IPS DF 19.7 (cell line): ENCODE measurements at places on chromosomes 16 and 17.

GRCh38 chr16:88697116-88697830 lies 8.9 kb downstream of the RNF166 start:
- no peak for DNase-seq

- no peak for DNase-seq
These were observed 10.5 kb downstream of the FAM234A start for GRCh38 chr16:245105-245504.

DNA sequence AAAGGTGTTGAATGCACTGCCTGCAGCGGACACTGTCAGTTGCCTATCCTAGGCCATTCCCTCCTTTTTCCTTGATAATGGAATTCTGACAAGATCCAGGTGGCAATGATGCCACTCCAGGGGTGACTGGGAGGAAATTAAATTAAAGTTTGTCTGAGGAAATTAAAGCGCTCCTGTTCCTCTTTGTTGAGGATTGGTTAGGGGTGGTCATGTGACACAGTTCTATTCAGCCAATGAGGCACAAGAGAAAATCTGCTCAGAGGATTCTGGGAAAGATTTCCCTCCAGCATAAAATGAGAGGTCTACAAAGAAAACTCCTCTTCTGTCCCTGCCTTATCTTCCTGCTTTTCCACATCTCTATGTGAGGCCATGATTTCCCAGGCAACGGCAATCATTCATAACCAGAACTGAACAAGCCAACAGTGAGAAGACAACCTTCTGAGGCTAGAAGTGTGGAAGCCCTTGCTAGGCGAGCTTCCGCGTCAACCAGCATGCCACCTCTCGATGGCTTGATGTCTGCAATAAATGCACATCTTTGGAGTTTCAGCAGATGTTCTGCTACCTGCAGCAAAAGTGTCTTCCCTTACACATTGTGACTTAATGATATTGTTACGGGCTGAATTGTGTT lies 5.6 kb upstream of the BCO1 start:
- DNase-seq = no peak

DNA sequence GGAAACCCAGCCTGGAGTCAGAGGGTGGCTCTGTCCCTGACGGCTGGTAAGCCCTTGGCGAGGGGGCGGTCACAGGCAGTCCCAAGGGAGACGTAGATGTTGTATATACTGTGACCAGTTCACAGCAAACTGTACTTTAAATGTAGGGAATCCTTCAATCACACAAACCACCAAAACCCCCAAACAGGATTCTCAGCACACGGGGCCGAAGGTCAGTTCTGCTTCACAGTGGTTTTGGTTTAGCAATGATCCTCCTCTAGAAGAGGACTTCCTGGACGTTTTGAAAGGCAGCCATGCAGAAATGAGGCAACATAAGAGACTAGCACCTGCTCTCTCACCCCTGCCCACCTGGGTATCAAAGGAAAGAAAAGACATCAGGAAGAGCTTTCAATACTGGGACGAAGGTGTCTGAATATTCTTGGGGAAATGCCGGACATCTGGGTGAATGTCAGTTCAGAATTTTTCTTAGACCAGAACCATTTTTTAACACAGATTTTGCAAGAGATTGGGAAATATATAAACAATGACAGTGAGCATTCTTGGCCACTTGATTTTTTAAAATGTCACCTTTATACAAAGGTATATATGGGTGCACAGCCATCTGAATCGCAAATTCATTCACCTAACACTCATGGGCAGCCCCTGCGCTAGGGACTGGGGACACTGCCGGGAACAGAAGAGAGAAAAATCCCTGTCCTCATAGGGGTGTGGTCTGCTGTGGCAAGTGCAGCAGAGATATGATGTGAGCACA lies 74.2 kb downstream of the CRISPLD2 start:
- no peak for DNase-seq

- no peak for DNase-seq
These were observed 579.3 kb upstream of the CDH8 start for GRCh38 chr16:62615526-62615925.

- DNase-seq = no peak
These were observed 261.1 kb downstream of the C16orf95 start for GRCh38 chr16:87056083-87056482.

GRCh38 chr16:52398491-52398960 lies 148.4 kb downstream of the TOX3 start:
- DNase-seq = no peak

- no peak for DNase-seq
These were observed 218.7 kb downstream of the GSG1L start for GRCh38 chr16:27844826-27845225.

DNA sequence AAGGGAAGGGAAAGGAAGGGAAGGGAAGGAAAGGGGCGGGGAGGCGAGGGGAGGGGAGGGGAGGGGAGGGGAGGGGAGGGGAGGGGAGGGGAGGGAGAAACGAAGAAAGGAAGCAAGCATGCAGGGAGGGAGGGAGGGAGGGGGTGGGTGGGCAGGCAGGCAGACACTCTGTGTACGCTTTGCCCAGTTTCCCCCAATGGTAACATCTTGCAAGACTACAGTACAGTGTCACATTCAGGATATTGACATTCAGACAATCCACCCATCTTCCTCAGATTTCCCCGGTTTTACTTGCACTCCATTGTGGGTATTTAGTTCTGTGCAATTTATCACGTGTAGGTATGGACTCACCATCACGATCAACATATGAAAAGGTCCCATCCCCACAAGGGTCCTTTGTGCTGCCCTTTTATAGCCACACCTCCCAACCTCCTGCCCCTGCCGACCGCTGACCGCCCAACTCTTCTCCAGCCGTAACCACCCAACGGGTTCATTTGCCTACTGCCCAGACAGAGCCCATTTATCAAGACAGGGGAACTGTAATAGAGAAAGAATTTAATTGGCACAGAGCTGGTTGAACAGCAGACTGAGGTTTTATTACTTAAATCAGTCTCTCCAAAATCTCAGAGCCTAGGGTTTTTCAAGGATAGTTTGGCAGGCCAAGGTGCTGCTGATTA lies 91.4 kb upstream of the FA2H start:
- DNase-seq = peak; percentile 60

- DNase-seq = no peak
These were observed 13.4 kb downstream of the CSF3 start for GRCh38 chr17:40028595-40028994.

GRCh38 chr17:63293323-63294075 lies 152.6 kb downstream of the CYB561 start:
- no peak for DNase-seq

GRCh38 chr17:74579900-74580299 lies 12.2 kb downstream of the CD300LD start:
- DNase-seq = no peak

DNA sequence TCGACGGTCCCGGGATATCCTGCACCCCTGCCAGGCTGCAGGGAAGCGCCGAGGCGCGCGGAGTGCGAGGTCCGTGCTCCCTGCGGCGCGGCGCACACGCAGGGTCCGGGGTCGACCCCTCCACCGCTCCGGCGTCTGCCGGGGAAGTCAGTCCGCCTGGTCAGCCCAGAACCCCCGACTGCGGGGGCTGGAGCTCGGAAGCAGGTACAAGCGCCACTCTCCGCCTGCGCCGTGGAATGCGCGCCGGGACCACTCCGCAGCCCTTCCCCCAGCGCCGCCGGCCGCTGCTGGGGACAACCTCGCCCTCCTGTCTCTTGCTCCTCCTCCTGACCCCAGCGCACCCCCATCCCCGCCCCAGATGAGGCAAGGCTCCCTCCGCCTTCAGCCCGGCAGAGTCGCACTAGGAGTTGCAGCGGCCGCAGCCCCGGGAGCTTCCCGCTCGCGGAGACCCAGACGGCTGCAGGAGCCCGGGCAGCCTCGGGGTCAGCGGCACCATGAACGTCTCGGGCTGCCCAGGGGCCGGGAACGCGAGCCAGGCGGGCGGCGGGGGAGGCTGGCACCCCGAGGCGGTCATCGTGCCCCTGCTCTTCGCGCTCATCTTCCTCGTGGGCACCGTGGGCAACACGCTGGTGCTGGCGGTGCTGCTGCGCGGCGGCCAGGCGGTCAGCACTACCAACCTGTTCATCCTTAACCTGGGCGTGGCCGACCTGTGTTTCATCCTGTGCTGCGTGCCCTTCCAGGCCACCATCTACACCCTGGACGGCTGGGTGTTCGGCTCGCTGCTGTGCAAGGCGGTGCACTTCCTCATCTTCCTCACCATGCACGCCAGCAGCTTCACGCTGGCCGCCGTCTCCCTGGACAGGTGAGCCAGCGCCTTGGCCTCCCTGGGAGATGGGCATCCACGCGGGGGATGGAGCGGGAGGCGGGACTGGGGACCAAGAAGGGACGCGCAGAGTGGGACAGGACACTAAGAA lies at the start of gene GALR2:
Gene GALR2 (plus strand): TSS at position 392 of the 974 bp plus-strand sequence. CDS start 103 bp downstream, at position 495.
- DNase-seq = no peak

- no peak for DNase-seq
These were observed 68.0 kb upstream of the CBX4 start for GRCh38 chr17:79907217-79907715.

GRCh38 chr16:66976746-66977145 lies 11.6 kb upstream of the CES4A start:
- DNase-seq = no peak

DNA sequence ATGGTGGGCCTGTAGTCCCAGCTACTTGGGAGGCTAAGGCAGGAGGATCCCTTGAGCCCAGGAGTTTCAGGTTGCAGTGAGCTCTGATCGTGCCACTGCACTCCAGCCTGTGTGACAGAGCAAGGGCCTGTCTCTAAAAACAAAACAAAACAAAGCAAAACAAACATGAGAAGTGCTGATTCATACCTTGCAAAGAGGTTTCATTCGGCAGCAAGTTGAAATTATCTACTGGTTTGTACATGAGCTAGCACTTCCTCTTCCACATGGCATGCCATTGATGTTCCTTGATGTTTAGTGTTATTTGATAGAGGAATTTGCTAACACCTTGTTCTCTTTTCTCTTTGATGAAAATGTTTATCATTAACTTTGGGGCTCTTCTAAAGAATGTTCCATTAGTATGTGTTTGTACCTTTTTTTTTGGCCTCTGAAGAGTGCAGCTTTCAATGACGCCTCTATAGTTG lies 50.6 kb downstream of the SPECC1 start:
- DNase-seq = no peak

DNA sequence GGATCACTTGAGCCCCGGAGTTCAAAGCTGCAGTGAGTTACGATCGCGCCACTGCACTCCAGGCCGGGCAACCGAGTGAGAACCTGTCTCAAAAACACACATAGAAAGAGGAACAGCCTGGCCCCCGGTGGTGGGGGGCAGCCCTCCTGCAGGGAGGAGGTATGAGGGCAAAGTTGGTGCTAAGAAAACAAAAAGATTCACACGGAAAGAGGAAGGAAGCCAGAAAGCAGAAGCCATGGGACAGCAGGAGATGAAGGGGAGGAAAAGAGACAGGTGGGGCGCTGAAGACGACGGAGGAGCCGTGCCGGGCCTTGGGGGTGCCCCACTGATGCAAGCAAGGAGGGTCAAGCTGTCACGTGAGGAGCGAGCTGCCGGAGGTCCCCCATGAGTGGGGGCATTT lies 8.2 kb upstream of the C16orf74 start:
- no peak for DNase-seq

DNA sequence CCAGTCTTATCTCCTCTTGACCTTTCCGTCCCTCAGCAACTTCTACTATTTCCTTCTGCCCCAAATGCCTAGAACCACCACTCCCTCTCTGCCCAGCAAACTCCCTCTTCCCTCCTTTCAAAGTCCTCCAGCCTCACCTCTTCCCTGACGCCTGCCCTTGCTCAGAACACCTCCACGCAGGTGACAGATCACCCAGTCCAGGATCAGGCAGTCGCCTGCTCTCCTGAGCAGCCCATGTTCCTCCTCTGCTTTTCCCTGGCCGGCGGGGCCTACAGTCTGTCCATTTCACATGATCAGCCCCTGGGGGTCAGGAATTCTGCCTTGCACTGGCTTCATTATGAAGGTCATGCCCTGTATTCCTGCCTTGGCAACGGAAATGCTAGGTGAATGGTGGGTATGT lies 422 bp downstream of the CD300LF start:
- no peak for DNase-seq

- DNase-seq = no peak
These were observed 39.6 kb upstream of the MEOX1 start for GRCh38 chr17:43701318-43701743.
